HFFc6 (cell line): ENCODE measurements at places on chromosomes 5 and 9. TPM values are rescaled to one million over a fixed set of nuclear protein-coding genes. Genes with fewer than 3 reads are reported as not detected.

- DNase-seq, result no peak
Measured at GRCh38 chr9:748861-749497, 92.5 kb upstream of the DMRT1 start.

DNA sequence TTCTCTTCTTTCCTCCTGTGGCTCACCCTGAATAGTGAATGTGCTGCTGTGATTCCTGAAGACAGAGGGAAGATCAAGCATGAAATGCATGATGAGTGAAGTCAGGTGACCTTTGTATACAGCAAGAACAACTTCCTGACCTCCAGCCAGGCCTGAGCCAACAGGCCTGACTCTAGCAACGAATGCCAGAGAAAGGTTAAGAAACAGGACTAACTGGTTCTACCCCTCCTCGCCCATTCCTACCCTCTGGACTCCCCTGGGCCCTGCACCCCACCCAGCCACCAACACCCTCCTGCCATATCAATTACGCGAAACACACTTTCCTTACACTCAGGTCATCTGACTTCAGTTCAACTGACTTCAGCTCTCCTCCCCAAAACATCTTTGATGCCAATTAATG is 4.9 kb downstream of the SUSD1 start:
- DNase-seq, result no peak

GRCh38 chr5:99019254-99019653 is 90.4 kb upstream of the CHD1 start:
- no peak for DNase-seq

- DNase-seq, result no peak
Measured at GRCh38 chr5:39650008-39650762, 225.4 kb upstream of the DAB2 start.

DNA sequence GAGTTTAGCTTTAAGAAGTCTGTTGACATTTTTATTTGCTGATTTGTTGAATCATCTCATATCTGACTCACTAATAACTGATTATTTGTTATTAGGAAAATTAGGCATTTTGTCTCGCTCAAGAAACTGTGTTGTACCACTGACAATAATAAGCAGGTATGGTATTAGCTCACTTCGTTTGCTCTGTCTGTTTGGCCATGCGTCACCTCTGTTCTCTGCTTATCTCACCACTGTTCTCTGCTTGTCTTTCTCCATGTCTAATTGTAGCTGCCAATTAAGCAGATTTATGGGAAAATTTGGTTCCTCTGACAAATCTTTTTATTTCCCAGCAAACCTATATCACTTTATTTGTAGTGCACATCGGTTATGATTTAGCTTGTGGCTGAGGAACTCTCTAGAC is 138.9 kb downstream of the WDR41 start:
- DNase-seq, result no peak

DNA sequence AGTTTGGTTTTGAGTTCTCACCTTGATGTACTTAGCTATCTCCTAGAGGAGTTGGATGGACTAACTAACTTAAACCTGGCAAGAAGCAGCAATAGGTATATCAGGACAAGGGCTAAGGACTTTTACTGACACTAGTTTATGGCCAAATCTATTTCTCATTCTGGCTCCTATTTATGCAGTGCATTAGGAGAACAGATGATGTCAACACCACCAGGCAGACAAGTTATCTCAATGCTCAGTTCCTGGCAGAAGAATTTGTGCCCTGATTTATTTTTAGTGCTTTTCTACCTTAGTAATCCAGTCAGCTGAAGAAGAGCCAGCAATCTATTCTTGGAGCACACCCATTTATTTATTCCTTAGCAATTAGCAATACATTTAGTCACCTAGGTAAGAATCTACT is 30.7 kb upstream of the MYOT start:
- no peak for DNase-seq

DNA sequence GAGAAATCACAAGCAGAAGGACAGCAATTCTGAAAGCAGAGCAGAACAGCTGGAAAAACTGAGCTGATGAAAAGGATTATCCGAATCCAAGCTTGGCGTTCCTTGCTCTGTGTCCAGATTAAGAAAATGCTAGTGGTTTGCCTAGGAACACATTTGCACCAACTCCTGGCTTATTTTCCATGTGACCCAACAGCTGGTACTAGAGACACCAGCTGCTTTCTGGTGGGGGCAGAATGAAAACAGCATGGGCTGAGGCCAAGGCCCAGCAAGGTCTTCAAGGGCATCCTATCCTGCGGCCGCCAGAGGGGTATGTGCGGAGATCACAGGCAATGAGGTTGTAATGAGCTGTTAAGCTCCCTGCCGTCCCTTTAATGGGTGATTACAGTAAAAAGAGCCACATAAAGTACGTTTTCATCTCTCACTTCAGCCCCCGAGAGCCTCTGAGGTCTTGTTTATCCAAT is 131.5 kb downstream of the DOCK8 start:
- DNase-seq, result no peak

DNA sequence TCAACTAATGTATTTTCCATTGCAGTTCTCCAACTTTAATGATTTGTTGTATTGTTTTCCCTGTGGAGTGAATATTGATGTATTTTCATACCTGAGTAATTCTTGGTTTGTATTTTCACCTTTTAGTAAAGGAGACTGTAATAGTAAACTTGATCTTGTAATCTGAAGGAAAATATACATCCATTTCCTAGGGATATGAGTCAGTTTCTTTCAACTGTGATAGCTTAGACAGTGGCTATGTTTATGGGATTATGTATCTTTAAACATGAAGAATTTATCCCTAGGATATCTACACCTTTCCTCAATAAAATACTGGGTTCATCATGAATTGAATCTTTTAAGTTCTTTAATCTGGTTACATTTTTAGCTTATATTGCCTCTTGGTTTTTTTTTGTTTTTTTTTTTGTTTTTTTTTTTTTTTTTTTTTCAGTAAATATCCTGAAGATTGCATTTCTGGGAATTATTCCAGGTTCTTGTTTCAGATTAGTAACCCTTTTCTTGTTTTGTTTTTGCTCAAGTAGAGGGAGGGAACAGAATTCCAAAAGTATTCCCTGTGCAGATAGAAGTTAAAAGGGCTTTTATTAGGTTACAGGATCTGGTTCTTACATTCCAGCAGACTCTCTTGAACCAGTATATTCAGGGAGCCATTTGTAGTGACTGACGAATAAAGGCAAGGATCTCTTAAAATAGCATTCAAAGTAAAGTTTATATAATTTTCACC is 7.1 kb downstream of the WDR36 start:
- DNase-seq, result no peak

DNA sequence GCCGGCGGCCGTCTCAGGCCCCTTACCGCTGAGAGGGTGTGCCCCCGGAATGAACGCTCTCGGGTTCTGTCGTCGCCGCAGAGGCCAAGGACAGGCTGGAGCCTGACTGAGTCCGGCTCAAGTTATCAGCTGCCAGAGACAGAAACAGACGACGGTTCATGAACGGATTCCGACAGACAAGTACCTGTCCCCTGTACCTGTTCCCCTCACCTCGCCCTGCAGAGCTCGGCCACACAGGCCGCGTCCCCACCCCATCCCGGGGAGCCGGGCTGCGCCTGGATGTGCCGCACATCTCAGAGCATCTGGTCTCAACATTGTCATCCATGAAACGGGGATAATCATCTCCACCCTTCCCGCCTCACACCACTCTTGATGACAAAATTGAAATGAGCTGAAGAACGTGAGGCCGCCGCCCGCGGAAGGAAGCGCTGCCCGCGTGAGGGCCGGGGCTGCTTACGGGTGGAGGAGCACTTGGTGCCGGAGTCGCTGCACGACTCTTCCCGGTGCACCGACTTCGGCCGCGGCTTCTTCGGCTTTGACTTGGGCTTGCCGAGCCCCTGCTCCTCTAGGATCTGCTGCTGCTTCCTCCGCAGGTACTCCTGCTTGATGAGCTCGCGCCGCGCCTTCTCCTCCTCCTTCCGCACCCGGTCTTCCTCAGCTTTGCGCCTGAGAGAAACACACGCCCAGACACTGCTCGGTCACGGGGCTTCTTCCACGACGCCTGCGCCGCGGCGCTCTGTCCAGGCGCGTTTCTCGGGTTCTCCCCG is 89.2 kb downstream of the CAMSAP1 start:
- no peak for DNase-seq

- peak; percentile 33 for DNase-seq
Measured at GRCh38 chr9:121217609-121218292, 16.1 kb upstream of the RAB14 start.

- no peak for DNase-seq
Measured at GRCh38 chr5:93225748-93226147, 355.3 kb downstream of the NR2F1-AS1 start.

GRCh38 chr9:108382310-108382709 is 473.5 kb downstream of the ACTL7B start:
- no peak for DNase-seq

DNA sequence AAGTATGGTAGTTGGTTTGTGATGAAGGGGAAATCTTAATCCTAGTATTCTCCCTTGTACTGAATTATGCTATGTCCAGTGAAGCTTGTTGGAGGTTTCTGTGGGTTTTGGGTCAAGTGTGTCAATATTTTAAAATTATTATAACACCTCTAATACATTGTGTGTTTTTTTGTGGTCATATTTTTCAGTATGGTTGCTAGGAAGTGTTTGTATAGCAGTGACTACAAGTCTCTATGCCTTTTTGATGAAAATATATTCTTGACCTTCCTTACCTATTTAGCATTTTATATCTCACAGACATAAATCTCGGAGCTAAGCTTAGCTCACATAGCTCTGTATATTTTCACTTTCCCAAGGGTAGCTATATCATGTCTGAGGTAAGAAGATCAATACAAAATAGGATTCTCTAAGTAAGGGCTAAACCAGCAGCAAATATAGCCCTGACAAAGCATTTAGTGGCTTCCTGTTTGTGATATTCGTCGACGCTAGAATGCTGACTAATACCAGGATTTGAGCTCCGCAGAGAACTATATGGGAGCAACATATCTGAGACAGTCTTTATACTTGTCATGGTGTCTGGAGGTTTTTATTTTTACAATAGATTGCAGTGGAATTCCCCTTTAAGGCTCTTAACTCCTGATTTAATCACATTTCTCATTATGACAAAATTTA is 82.3 kb downstream of the MACIR start:
- DNase-seq, result peak; percentile 48

GRCh38 chr5:12246036-12246435 is 341.8 kb upstream of the CTNND2 start:
- no peak for DNase-seq

DNA sequence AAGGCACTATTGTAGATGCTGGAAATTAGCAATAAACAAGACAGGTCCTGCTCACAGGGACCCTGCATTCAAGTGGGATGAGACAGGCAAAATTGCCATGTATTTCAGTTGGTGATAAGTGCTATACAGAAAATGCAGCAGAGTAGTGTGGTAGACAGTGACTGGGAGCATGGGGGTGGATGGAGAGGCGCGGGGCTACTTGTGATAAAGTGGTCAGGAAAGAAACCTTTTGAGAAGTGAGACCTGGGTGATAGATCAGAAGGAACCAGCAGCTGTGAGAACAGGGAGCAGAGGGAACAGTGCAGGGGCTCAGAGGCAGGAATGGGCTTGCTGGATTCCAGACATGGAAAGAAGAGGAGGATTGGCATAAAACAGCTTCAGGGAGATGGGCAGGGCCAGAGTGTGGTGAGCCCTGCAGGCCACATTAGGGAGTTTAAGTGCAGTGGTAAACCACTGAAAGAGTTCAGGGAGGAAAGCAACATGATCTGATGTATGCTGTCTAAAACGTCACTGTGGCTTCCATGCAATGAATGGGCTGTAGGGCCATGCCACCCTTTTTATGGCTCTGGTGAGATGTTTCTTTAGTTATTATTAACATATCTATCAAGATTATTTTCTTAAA is 7.3 kb downstream of the CRHBP start:
- DNase-seq, result no peak

DNA sequence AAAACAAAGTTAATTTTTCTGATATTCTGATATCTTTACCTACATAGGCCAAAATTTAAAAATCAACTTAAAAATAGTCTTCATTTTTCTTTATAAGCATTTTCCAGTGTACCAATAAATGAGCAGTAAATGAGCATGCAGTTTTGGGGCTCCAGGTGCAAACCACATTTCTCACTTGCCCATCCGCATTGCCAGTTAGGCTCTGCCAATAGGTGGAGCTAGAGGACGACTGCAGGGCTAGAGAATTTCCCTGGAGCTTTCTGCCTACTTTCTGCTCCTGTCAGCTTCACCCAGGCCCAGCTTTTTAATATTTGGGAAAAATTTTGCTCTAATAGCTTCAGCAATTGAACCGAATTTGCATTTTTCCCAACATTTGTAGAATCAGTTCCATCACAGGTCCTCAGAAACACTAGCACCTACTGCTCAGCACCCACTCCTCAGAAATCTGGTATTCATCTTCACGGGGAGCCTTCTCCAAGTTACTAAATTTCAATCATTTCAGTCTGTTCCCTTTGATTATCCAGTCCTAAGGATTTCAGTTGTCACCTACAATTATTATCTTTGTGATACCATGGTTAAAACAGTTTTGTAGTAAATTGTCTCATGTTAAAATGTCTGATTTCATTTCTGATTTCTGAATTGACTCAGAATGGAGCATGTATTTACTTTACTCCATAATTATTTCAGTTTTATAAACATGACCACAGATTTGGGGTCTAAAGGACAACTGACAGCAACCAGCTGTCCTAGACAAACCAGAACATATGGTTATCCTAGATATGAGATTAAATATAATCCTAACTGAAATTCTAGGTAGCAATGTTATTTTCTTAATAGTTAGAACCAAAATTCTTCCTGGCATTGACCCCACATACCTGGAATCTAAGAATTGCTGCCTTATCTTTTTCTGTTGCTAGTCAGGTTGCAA is 104.6 kb upstream of the FAM174A start:
- peak; percentile 25 for DNase-seq

- DNase-seq, result no peak
Measured at GRCh38 chr5:113038714-113039113, 62.1 kb downstream of the DCP2 start.

DNA sequence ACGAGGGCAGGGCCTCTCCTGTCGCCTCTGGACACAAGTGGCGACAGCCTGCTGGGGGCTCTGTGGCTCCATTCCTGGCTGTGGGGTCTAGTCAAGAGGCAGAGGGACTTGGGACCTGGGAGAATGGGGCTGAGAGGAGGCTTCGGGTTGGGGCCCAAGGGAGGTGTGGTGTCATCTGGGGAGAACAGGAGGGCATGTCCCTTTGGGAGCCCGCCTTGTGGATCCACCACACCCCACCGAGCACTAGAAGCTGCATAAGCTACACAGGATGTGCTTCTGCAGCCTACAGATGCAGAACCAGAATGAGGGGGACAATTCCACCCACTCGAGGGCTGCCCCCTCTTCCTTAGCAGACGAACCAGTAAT is 3.9 kb upstream of the MAN1B1 start:
- no peak for DNase-seq

The NUTM2G gene
- not detected in 3 replicates for total RNA-seq

The MXD3 gene
- total RNA-seq, result 8.9 to 15.0 TPM (median 14.3 TPM) in 3 replicates

The GLDC gene
- 0.11 to 0.41 TPM (median 0.31 TPM) in 3 replicates for total RNA-seq

The STING1 gene
- 77.6 and 83.7 TPM in 2 replicates for total RNA-seq

The TAS2R1 gene
- total RNA-seq, result not detected in 3 replicates

The NHP2 gene
- 181 and 204 TPM in 2 replicates for total RNA-seq

The GALNT12 gene
- 0.14 TPM in 1 of 2 replicates, not detected in the other for total RNA-seq

The SLC46A2 gene
- total RNA-seq, result not detected in 3 replicates

The KIF24 gene
- 1.5 to 3.0 TPM (median 2.2 TPM) in 3 replicates for total RNA-seq

The CCDC192 gene
- not detected in 3 replicates for total RNA-seq

The HOMER1 gene
- total RNA-seq, result 3.2 to 5.4 TPM (median 3.9 TPM) in 3 replicates
